ENCODE measurements at places on chromosomes 12 and 14.

- DNase-seq: no peak
Observed at GRCh38 chr14:88493392-88494185, 61.2 kb downstream of the PTPN21 start.

- DNase-seq: peak; percentile 91
Observed at GRCh38 chr12:103929046-103929783, 995 bp upstream of the HSP90B1 start.

DNA sequence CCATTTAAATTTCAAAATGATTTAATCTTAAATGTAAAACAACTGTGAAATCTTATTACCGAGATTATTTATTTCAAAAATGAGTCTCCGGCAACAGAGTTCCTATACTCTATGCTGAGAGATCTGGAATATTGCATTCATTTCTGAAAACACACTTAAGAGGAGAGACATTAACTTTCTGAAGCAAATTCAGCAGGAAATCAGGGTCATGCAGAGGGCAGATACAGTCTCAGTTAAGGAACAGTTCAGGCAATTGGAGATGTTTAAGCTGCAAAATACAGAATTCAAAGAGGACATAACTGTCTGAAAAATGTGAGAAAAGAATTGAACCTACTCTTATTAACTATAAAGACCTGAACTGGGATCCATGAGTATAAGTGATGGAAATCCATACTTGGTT is 320.7 kb downstream of the PAWR start:
- DNase-seq: no peak

DNA sequence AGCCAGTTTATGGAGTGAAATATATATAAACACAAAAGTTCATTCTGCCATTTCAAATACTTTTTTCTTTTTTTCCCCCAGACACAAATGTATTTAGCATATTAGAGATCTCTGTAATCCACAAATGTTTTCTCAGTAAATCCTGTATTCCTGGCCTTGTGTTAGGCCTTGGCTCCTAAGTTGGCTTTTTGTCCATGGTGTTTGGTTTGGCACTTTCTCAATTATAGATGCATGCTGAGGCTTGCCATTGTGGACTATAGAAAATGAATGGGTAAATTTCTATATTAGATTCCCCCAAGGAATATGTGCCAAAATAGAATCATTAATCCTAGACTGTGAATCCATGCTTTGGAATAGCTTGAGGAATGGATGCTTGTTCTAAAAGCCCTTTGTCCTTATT is 17.0 kb downstream of the RIC8B start:
- DNase-seq: no peak

GRCh38 chr14:50808053-50808452 is 22.9 kb downstream of the NIN start:
- no peak for DNase-seq
